Neural crest cell (in vitro differentiated cells): ENCODE measurements at places on chromosomes 3 and 15. TPM values are rescaled to one million over a fixed set of nuclear protein-coding genes. Genes with fewer than 3 reads are reported as not detected.

DNA sequence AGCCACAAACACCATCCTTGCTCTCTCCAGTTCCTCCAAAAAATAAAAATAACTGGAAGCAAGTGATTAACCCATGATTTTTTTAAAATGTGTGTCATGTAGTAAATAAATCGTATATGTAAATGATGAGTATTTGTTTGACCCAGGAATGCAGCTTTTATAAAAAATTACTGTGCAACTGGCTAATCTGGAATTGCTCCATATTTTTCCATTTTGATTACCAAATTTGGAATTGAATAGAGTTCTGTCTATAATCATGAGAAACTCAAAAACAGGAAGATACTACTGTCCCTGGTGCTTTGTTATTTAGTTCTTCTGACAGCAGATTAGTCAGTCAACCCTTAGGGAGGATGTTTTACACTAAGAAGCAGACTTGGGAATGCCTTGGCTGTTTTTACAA, 116.2 kb downstream of the CCNL1 start:
- no peak for DNase-seq

DNA sequence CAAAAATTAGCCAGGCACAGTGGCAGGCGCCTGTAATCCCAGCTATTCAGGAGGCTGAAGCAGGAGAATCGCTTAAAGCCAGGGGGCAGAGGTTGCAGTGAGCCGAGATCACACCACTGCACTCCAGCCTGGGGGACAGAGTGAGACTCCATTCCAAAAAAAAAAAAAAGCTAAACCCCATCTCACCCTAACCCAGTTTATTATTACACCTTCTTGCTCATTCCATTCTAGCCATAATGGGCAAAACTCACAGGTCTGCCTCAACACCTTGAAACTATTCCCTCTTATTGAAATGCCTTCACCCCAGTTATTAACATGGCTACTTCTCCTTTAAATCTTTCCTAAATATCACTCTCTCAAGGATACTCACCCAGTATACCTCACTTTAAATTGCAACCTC, 4.1 kb downstream of the SETD2 start:
- DNase-seq, result no peak

- DNase-seq, result no peak
Measured at GRCh38 chr3:107132674-107133073, 244.6 kb upstream of the CCDC54 start.

DNA sequence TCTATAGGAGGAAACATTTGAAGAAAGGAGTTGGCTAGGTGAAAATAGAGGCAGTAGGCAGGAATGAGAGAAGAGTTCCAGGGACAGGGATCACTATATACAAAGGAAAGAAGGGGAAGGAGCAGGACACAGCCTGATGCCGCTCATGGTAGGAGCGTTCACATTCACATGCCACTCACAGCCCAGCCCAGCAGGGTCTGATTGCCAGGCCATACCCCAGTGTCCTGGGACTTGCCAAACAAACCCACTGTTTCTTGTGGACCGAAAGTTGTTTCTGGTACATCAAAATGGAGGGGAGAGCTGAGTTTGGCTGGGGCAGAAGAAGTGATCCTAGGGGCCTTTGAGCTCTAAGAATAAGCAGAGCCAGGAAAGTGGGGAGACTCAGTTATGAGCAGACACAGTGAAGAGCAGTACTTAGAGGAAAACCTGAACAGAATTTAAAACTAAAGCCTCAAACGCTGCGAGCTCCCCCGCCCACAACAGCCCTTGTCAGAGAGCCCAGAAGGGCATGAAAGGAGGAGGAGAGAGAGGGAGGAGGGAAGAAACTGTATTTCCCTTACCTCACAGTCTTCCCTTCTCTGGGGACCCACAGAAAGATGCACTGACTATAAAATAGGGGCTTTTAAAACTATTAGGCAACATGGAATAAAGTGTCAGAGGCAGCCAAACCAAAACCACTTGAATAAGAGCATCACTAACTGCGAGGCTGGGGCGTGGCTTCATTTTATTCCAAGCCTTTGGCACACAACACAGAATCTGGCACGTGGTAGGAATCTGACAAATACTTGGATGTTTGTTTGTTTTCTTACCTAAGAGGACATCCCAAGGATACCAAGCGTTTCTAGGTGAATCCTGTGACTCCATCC, 129.0 kb downstream of the RPL22L1 start:
- no peak for DNase-seq

DNA sequence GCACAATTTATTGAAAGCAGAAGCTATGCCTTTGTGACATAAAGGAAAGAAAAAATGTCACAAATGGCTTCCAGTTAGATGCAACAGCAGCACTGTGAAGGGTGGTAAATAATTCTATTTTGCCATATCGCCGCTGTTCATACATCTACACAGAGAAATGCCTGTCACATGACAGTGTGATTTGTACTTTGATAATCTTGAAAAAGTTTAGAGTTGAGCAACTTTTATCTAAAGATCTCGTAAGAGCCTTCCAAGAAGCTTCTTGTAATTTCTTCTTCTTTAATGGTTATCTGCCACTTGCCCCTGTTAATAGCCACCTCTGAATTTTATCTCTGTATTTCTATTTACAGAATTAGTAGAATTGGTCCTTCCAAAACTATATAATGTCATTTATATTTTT, 192.3 kb downstream of the ATP8B4 start:
- no peak for DNase-seq

GRCh38 chr15:68518785-68519430, 59.9 kb upstream of the CORO2B start:
- no peak for DNase-seq

- DNase-seq, result no peak
Measured at GRCh38 chr3:152291649-152292066, 22.9 kb downstream of the MBNL1 start.

- no peak for DNase-seq
Measured at GRCh38 chr3:23940775-23941174, 4.3 kb upstream of the NR1D2 start.

DNA sequence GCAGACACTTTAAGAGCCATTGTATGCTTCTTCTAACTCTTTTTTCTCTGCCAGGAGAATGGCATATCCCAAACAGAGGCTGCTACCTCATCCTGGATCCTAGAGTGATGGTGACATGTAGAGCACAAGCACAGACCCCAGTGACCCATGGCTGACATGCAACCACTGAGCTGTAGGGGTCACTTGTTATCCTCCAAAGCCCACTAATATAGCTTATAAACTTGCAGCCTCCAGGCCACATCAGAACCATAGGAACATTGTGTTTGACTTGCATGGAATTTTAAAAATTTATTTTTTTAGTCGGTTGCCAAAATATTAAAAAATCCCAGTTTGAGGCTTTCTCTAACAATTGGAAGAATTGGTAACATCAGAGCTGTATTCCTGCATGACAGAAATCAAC, 283.0 kb upstream of the WNT5A start:
- no peak for DNase-seq

- no peak for DNase-seq
Measured at GRCh38 chr3:144774897-144775296, 803.3 kb downstream of the DIPK2A start.

- DNase-seq, result no peak
Measured at GRCh38 chr15:29682361-29682760, 139.9 kb downstream of the TJP1 start.

- DNase-seq, result no peak
Measured at GRCh38 chr15:77988347-77989295, 88.9 kb downstream of the TBC1D2B start.

- DNase-seq, result no peak
Measured at GRCh38 chr3:158771577-158771976, 30.3 kb upstream of the MFSD1 start.

DNA sequence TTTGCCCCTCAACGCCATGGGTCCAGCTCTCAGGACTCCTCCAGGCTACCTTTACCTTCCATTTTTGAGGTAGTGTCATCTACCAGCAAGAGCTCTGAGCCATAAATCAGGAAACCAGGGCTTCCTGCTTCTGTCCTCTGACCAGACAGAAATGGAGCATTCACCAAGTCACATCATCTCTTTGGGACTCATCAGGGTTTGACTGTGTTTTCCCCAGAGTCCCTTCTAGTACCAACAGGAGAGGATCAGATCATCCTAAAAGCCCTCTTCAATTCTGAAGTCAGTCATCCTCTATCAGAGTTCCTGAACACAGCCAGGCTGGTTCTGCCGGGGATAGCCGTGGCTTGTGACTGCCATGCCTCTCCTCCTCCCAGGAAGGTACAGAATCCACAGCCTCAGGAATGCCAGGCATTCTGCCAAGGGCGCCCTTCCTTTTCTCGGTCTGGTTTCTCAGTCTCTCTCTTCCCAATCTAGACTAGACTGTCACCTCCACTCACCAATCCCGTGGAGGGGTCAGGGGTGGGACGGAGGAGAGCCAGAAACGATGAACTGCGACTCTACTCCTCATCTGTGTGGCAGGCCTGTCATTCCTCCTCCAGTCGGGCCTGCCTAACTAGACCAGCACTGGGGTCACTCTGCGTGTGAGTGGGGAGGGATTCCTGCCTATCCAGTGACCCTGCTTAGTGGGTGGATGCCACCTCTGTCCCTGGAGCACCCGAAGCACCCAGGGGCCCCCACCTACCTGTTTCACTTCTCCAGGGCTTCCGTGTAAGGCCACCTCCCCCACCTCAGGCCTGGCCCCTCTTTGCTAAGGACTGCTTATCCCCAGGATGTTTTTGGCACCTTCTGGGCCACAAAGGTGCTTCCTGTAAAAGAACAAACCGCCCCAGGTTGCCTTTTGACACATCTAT, 30.9 kb downstream of the CCNL1 start:
- DNase-seq, result no peak

DNA sequence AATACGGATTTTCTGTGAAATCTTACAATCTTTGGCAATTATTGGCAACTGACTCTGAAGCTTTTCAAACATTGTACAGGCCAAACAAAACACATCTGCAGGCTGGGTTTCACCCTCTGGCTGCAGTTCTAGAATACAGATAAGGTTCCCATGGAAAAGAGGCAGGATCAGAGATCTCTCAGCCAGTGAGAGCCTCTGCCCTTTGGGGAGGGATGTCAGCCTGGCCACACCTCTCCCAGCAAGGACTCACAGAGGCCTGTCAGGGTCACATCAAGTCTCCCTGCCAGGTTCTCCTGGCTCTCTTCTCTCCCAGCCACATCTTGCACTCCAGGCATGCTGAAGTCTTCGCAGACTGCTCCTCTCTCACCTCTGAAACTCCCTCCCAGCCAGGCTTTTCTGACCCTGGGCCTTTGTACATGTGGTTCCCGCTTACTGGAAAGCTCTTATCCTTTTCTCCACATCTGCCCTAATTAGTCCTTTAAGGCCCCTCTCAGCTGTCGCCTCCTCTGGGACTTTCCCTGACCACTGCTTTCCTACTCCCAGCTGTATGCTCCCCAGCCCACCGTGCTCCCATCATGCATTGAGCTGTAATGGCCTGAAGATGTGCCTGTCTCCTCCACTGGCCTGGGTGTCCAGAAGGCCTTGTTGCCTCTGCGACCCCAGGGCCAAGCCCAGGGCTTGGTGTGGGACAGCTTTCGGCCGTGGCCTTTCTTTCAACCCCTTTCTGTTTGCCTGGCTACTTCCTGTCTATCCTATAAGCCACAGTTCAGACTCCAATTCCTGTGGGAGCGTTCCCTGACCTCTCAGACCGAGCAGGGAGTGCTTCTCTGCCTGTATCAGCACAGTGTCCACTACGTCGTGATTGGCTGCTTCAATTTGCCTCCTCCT, 4.3 kb downstream of the RBP1 start:
- no peak for DNase-seq

DNA sequence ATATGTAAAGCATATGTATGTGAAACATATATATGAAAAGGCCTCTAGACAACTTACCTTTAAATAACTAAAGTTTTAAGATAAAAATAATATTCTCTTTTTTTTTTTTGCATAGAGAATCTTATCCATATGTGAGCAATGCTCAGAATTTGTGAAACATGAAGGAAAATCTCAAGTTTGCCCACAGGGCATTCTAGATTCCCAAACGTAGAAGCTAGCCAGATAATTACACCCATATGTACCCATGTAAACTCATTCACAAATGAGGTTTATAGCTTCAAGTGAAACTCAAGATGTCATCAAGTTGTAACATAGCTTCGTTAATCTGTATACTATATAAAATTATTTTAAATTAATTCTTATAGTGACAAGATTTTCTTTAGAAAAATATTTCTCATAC, 537.3 kb upstream of the NR2F2 start:
- DNase-seq, result no peak

DNA sequence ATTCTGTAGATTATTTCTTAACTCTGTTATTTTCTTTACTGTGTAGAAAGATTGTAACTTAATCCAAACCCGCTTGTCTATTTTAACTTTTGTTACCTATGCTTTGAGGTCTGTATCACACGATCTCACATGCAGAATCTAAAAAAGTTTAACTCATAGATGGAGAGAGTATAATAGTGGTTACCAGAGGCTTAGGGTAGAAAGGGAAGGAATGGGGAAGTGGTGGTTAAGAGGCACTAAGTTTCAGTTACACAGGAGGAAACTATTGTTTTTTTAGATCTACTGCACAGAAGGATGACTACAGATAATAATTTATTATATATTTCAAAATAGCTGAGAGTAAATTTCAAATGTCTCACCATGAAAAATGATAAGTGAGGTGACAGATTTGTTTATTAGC, 515.2 kb downstream of the RSL24D1 start:
- no peak for DNase-seq

DNA sequence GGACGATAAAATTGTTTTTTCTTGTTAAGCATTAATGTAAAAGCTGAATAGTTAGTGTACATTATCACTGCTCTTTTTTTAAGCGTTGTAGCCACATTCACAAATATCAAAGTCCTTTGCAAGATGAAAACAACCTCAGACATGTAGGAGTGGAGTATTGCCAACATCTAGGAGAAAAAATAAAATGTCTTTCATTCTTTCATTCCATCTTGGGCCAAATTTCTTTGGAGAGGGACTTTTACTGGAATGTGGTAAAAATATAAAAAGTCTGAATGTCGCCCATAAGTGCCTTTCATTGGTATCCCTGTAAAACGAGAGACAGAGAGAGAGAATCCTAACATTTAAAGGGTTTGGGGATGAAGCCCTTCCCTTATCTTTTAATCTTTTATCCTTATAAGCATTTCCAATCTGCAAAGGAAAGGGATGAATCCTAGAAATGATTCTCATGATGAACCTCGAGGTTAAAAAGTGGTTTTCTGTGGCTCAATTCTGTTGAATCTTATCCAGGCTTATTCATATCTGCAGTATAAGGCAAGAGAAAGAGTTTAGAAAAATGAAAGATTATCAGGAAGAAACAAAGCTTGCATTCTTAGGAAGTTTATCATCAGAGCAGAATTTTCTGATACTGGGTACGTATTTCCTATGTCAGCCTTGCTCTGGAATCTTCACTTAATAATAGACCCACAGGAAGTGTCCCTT, 1031.7 kb downstream of the MCTP2 start:
- no peak for DNase-seq

Gene ATP13A3
- total RNA-seq, result 74.6 and 76.1 TPM in 2 replicates

Gene VEPH1
- total RNA-seq, result 8.0 and 8.8 TPM in 2 replicates

Gene ZNF80
- total RNA-seq, result not detected in 2 replicates

Gene ACTC1
- 2.4 and 2.8 TPM in 2 replicates for total RNA-seq

Gene FAM3D
- total RNA-seq, result 0.35 TPM in 1 of 2 replicates, not detected in the other

Gene MYH15
- 0.16 and 0.20 TPM in 2 replicates for total RNA-seq

Gene CFAP20DC
- total RNA-seq, result 10.4 and 12.8 TPM in 2 replicates

Gene GRAMD2A
- total RNA-seq, result 0.35 and 0.48 TPM in 2 replicates

Gene ZNF717
- total RNA-seq, result 10.6 and 11.2 TPM in 2 replicates
